Thymus (tissue), 14 donors: ENCODE measurements at places on chromosomes 1 and 21. TPM values are rescaled to one million over a fixed set of nuclear protein-coding genes. Genes with fewer than 3 reads are reported as not detected.
A peak's percentile ranks its signal among the peaks of the same experiment; 100 is the strongest.

Gene PROK1
- 0.19 TPM for total RNA-seq

- DNase-seq, result no peak
Measured at GRCh38 chr1:25208092-25208491, 24.2 kb downstream of the SYF2 start.

- DNase-seq, result peak; percentile 40
Measured at GRCh38 chr1:100353071-100353801, 930 bp downstream of the CDC14A start.

- no peak for DNase-seq
Measured at GRCh38 chr1:9033363-9033762, 7.1 kb upstream of the SLC2A7 start.

GRCh38 chr1:228420968-228421826 lies 4.5 kb upstream of the TRIM17 start:
- no peak for DNase-seq

GRCh38 chr21:14675774-14676530 lies 129.8 kb upstream of the SAMSN1 start:
- peak; percentile 66 for DNase-seq

- no peak for DNase-seq
Measured at GRCh38 chr1:1899967-1900327, 9.1 kb upstream of the GNB1 start.

DNA sequence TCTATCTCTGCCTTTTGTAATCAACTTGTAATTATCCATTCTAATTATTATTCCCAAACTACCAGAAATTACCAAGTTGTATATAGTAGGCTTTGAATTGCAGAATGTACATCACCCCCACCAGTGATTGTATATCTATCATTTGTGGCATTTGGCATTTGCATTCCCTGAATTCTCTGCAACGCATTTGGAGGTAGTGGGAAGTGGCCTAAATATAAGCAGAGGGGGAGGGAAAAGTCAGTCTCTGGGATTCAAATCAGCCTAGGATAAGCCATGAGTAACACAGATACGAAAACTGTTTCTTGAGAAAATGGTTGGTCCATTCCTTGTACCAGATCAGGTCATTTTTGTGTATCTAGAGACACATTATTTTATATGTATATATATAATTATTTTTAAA lies 20.7 kb downstream of the DDX20 start:
- DNase-seq, result no peak

DNA sequence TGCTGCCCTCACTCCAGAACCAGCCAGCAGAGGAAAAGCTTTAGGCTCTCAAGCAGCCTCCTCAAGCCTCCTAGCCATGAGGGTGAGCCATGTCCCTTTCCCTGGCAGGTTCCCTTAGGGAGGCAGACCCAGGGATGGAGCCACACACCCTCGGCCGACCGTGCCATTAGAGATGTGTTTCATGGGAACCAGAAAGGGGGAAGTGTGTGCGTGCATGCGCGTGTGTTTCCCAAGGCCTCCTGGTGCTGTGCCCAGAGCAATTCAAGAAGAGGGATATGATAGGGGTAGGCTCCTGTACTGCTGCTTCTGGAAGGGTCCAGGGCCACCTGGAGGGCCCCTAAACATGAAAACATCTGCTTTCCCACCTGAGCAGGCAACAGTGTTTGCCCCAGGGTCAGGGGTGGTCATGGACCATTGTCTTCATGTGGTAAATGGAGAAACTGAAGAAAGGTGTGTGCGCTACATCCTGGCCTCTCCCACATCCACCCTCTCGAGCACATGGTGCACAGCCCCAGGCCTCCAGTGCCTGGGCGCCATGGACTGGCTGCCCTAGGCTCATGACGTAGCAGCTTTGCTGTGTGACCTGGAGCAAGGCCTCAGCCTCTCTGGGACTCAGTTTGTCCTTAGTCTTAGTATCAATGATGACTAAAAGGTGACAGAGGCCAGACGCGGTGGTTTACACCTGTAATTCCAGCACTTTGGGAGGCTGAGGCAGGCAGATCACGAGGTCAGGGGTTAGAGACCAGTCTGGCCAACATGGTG lies 48.1 kb downstream of the SYF2 start:
- no peak for DNase-seq

- DNase-seq, result no peak
Measured at GRCh38 chr1:210944252-210944651, 189.7 kb downstream of the KCNH1 start.

DNA sequence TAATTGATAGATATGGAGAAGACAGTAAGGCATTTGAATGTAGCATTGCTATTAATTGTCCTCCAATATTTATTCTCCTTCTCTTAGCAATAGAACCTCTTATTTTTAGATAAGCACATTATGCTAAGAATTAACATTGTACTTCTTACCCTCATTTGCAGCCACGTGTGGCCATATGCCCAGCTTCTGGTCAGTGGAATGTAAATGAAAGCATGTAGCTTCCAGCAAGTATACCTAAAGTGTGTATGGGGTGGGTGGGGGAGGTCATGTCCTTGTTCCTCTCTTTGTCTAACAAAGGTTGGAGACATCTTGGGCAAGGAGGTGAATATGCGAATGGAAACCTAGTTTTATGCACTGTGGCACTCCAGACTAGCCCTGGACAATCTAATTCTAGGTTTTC lies 133.6 kb upstream of the HMCN1 start:
- DNase-seq, result no peak
